ENCODE measurements at places on chromosomes 12 and 14.

DNA sequence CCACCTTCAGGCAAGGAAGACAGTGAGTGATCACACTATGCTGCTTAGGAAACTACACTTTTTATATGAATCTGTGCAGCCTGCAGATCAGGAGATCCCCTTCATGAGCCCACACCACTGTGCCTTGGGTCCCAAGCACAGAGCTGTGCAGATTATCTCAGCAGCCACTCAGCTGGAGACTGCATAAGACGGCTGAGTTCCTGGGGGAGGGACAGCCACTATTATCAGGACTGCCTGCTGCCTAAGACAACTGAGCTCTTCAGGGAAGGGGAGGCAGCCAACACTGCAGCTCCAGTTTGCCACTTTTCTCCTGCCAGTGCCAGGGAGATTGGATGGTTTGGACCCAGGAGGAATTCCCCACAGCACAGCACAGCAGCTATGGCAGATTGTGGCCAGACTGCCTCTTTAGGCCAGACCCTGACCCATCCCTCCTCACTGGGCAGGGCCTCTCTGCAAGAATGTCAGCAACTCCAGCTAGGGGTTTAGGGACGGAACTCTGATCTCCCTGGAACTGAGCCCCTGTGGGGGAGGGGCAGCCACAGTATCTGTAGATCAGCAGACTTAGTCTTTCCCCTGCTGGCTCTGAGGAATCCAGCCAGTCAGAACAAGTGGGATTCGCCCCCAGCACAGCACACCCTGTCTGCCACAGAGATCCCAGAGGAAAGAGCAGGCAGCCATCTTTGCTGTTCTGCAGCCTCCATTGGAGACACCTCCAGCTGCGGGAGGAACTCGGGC lies 141.3 kb downstream of the KLHL28 start:
- DNase-seq: no peak

- no peak for DNase-seq
Observed at GRCh38 chr12:98110536-98110935, 404.9 kb upstream of the TMPO start.

GRCh38 chr12:105227879-105228278 lies 8.1 kb downstream of the APPL2 start:
- no peak for DNase-seq

DNA sequence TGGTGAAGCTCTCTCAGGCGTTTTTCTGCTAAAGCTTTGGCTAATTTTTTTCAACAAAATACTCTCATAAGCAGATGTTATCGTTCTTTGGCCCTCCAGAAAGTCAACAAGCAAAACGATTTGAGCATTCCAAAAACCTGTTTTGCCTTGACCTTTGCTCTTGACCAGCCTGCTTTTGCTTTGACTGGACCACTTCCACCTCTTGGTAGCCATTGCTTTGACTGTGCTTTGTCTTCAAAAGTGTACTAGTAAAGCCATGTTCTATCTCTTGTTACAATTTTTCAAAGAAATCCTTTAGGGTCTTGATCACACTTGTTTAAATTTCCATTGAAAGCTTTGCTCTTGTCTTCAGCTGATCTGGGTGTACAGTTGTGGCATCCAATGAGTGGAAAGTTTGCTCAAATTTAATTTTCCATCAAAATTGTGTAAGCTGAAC lies 10.7 kb upstream of the ARID4A start:
- DNase-seq: no peak

- DNase-seq: no peak
Observed at GRCh38 chr12:128823216-128823915, 392 bp downstream of the SLC15A4 start.

DNA sequence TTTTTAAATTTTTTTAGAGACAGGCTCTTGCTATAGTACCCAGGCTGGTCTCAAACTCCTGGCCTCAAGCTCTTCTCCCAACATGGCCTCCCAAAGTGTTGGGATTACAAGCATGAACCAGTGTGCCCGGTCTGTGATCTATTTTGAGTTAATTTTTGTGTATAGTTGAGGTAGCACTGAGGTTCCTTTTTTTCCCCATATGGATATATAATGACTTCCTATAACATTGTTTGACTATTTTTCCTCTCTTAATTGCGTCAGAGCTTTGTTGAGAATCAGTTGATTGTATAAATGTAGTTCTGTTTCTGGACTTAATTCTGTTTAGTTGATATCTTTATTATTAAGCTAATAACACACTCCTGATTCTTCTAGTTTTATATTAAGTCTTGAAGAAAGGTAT lies 8.6 kb upstream of the M6PR start:
- peak; percentile 12 for DNase-seq

DNA sequence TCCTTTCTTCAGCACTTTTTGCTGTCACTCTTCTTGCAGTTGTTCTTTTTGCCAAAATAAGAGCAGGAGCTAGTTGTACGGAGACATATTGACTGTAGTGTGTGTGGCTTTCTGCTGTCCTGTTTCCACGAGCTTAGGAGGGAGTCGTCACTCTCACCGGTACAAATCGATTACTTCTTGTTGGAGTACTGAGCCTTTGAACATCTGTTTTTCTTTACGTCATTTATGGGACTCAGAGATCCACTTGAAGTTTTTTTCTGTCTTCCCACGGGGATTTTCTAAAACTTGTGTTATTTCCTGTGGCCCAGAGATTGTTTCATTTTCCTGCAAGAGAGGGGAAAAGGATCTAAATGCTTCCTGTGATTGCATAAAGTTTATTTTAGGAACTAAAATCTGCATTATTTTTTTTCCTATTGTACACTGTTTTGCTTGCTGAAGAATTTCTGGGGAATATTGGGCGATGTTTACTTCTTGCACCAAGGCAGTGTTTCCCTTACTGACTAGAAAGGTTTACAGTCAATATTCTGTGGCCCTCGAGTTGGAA lies 199.8 kb upstream of the ARHGAP5 start:
- DNase-seq: no peak

GRCh38 chr12:52448228-52448627 lies 3.7 kb downstream of the KRT6B start:
- DNase-seq: no peak

DNA sequence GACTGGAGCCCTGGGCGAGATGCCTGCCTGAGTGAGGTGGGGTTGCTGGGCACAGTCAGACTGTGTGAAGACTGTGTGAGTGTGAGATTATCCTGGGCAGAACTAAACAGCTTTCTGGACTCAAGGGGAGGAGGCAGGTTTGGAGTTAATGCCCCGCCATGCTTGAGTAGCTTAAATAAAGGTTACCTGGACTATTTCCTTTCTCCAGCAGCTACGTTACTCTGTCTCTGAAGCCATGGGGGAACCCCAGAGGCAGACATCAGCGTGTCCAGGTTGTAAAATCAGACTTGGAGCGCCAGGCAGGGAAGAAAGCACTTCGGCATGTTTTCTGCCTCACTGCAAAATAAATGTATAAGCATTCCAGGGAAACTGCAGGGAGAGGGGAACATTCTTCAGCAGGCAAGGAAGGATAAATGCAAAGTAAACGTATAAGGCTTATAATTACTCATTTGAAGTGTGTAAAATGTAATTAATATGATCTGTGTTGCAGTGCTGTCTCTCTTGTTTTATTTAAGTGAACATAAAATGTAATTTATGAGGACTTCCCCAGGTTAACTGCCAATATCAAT lies 129.7 kb downstream of the CHST11 start:
- DNase-seq: no peak

DNA sequence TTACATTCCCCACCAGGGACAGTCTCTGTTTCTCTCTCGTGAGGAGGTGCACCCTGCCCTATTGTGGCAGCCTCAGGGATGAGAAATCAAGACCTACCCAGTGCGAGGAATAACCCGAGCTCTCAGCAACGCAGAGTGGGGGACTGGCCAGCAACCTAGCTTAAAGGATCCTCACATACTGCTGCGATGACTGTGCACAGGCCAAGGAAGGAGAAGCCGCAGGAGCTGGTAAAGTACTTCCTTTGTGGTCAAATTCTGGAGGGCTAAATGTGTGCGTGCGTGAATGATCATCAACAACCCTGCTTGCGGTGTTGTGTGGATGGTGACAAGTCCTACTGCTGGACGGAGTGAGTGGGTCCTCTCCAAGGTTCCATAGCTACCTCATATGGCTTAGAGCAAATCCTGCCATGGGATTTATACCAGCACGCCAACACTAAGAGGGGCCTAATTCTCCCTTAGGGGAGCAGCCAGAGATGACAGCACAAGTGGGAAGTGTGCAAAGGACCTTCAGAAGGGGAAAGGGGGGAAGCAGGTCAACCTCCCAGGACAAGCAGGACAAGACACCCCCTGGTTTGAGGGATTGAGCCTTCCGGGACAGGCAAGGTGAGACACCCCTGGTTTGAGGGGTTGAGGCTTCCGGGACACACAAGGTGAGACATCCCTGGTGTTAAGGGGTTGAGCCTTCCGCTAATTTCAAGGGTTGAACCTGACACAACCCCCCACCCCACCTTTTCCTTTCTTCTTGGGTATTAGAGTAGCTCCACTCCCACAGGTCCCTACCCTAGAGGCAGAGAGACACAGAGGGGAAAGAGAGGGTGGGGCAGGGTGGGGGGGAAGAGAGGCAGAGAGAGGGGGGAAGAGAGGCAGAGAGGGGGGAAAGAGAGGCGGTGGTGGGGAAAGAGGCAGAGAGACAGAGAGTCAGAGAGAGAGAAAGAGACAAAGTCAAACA lies 58.8 kb upstream of the AP4S1 start:
- DNase-seq: peak; percentile 4

- DNase-seq: no peak
Observed at GRCh38 chr14:97878206-97878605, 1081.0 kb downstream of the VRK1 start.

GRCh38 chr14:36767603-36768281 lies 106.1 kb downstream of the PAX9 start:
- no peak for DNase-seq

DNA sequence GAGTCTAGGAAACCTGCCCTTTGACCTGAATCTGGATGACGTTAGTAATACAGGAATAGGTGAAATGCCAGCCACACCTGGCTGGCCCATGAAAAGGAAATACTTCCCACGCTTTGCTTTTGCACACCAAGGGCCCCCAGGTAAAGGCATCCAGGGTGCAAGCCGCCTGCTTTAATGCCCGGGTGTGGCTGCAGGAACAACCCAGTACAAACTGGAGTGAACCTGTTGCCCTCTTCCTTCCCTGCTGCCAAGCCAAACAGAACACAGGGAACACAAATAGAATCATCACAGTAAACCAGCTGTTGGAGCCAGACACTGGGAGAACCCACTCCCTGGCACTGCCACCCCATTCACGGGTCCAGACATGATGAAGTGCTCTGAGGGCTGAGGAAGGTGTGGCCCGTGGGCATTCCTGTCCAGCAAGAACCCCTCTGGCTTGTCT lies 24.2 kb upstream of the FOS start:
- no peak for DNase-seq

GRCh38 chr14:96198430-96199130 lies 6.1 kb upstream of the BDKRB2 start:
- DNase-seq: no peak

GRCh38 chr14:30194741-30195148 lies 267.1 kb upstream of the PRKD1 start:
- DNase-seq: no peak

GRCh38 chr12:6336889-6337853 lies 4.7 kb downstream of the TNFRSF1A start:
- DNase-seq: peak; percentile 31

DNA sequence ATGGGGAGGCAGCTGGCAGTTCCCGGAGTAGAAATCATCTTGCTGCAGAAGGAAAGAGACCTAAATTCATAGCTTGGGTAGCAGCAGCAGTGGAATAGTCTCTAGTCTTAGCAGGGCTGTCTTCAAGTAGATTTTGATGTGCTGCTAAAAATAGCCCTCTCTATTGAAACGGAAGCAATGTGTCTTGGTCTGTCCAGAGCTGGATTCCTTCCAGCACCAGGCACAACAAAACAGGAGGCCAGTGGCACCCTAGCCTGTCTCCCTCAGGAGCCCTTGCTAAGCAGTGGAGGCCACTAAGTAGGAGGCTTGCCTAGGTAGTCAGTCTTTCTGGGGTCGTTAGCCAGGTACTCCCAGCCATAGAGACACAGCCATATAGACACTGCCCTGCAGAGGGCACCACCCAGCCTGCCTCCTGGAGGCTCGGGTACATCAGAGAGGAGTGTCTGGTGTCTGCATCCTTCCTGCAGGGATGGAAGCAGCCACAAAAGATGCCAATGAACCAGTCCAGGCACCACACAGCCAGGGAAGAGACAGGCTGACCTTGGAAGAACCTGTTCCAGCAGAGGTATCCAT lies 97.5 kb downstream of the CRACR2A start:
- peak; percentile 25 for DNase-seq

DNA sequence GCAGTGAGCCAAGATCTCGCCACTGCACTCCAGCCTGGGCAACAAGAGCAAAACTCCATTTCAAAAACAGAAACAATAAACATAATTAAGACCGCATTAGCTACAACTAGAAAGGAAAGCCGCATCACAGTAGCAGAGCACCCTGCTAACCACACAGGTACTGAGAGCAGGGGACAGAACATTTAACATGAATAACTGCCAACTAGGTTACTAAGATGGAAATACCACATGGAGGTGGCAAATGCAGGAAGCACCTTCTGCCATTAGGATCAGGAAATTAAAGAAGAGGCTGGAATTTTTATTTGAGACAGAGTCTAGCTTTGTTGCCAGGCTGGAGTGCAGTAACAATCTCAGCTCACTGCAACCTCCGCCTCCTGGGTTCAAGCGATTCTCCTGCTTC lies 41.9 kb downstream of the CDC42BPB start:
- no peak for DNase-seq

DNA sequence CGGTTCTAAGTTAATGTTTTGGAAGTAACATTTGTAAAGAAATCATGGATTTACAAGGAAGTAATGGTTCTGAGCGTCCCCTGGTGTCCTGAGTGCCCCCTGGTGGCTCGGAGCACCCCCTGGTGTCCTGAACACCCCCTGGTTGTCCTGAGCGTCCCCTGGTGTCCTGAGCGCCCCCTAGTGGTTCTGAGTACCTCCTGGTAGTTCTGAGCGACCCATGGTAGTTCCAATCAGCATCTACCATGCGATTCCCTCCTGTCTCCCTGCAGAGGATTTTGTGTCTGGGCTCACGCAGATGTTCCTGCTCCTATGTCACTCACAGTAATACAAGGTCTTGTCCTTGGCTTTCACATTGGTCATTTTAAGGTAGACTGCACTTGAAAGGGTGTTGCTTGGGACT lies 1352.9 kb downstream of the TMEM121 start:
- peak; percentile 86 for DNase-seq

DNA sequence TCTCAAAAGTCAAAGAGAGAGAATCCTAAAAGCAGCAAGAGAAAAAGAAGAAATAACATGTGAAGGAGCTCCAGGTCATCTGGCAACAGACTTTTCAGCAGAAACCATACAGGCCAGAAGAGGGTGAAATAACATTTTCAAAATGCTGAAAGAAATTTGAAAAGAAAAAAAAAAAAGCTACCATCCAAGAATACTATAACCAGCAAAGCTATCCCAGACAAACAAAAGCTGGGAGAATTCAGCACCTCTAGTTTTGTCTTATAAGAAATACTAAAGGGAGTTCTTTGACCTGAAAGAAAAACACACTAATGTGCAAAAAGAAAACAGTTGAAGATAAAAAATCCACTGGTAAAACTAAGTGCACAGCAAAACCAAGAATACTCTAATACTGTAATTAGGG lies 36.8 kb downstream of the SLC41A2 start:
- DNase-seq: no peak

GRCh38 chr12:124453419-124454351 lies 113.7 kb downstream of the NCOR2 start:
- peak; percentile 98 for DNase-seq
